ENCODE measurements at places on chromosomes 7 and 10.

DNA sequence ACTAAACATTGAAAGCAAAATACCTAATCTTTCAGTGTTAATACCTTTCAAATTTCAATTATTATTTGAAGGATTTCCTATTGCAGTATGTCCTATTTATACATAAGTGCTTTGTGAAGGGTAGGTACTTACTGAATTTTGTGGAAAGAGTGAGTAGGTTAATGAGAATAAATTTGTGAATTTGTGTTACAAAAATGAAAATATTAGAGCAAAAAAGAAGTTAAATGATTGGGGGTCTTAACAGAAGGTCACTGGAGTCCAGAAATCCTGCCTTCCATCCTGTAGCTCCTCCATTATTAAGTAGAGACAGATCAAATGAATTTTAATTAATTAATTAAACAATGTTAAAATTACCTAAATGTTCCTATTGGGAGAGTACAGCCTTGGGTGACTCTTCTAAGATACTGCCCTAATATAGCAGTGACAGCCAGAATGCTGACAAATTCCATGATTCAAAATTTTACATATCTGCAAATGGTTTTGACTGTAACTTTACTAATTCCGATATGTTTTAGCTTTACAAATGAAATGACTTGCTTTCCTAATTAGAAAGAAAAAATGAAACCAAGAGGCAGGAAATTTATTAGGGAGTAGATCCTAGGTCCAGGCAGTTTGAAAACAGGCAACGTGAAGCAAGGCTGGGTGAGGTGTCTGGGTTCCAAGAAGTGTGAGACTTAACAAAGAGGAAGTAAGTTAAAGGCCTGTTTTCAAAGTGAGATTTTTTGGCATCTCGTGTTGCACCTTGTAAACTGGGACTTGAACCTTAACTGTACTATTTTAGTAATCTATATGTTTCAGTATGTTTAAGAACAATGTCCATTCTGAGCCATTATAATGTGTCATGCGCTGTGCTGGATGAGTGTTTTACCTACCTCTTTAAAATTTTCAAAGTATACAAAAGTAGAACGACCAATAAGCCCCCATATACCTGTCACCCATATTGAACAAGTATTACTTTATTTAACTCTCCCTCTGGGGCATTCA lies 1.5 kb downstream of the PIK3CG start:
- peak; percentile 30 for DNase-seq

DNA sequence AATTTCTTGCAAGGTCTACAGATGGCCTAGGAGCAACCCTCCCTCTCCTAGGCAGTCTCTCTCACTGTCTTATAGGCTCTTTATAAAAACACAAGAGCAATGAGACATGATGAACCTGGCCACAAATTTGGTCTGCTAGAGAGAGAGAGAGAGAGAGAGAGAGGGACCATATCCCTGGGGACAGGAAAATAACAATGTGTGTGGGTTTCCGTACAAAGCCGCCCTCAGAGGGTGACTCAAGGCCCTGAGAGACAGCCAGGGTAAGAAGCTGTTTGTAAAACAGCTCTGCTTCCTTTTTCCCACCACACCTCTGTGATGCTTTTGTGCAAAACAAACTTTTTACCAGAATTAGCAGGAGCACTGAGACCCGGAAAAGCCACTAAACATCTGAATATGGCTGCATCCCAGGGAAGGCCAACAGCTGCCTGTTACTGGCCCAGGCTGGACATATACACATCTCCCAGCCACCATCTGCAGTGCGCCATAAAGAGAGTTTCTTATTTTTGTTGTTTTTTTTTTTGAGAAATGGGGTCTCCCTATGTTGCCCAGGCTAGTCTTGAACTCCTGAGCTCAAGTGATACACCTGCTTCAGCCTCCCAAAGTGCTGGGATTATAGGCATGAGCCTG lies 18.4 kb downstream of the GIMAP5 start:
- peak; percentile 81 for DNase-seq

GRCh38 chr7:144408121-144408520 lies 4.6 kb upstream of the NOBOX start:
- no peak for DNase-seq

DNA sequence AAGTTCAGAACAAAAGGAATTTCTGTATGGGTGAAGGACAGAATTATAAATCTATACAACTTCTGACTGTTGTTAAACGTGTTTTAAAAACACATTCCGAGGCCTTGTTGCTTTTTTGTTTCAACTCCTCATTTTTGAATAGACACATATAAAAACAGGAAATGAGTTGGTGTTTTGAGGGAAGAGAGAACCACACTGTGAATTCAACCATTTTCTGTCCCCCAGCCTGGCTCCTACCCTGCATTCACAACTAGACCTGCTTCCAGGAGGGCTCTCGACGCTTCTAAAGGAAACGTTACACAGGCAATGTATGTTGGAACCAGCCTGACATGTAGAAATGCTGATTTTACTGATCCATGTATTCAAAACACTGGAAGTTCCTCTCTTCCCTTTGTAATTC lies 76.5 kb downstream of the OR13A1 start:
- no peak for DNase-seq

- DNase-seq = no peak
These were observed 178.8 kb downstream of the PTPN20 start for GRCh38 chr10:47090042-47090441.

All from CD4-positive, alpha-beta T cell treated with Interleukin-1 beta for 1 hour (primary cell).